Activated CD8-positive, alpha-beta T cell treated with anti-CD3 and anti-CD28 coated beads, Interleukin-2, amount 10 ng/mL, durations not matched to agents 7 days and 5 days (primary cell): ENCODE measurements at places on chromosomes 4 and X. TPM values are rescaled to one million over a fixed set of nuclear protein-coding genes. Genes with fewer than 3 reads are reported as not detected.
A peak's percentile ranks its signal among the peaks of the same experiment; 100 is the strongest.

ZNF185 gene
- 0.84 TPM for total RNA-seq

SASH3 gene
- 286 TPM for total RNA-seq

SLITRK2 gene
- total RNA-seq = not detected

MAGEA11 gene
- total RNA-seq = not detected

APLN gene
- total RNA-seq = 2.7 TPM

DNA sequence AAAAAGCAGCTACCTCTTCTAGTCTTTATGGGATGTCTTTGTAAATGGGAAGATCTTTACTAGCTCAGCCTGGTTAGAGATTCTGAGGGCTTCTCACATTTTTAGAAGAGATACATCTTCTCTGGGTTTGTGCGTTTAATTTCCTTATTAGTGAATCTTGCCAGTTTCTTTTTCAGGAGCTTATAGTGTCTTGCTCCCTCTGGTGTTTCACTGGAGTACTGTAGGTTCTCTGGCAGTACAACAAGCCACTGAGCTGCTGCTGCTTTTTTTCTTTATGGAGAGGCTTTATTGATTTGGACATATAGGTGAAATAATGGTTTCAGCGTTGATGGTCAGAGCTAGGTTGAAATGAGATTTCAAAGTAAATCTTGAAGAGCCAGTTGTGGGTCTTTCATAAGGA lies 82.9 kb downstream of the LAS1L start:
- DNase-seq = peak; percentile 36

DNA sequence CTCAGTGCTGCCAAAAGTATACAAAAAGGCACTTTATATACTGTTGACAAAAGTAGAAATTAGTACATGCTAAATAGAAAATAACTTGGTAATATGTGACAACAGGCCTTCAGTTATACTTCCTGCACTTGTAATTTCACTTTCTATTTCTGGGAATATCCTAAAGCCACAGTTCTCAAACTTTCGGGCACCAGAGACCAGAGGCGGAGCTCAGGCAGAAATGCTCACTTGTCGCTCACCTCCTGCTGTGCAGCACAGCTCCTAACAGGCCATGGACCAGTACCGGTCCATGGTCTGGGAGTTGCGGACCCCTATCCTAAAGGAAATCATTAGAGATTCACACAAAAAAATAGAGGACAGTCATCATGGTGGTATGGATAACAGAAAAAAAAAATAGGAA lies 25.7 kb downstream of the ACSL4 start:
- no peak for DNase-seq

DNA sequence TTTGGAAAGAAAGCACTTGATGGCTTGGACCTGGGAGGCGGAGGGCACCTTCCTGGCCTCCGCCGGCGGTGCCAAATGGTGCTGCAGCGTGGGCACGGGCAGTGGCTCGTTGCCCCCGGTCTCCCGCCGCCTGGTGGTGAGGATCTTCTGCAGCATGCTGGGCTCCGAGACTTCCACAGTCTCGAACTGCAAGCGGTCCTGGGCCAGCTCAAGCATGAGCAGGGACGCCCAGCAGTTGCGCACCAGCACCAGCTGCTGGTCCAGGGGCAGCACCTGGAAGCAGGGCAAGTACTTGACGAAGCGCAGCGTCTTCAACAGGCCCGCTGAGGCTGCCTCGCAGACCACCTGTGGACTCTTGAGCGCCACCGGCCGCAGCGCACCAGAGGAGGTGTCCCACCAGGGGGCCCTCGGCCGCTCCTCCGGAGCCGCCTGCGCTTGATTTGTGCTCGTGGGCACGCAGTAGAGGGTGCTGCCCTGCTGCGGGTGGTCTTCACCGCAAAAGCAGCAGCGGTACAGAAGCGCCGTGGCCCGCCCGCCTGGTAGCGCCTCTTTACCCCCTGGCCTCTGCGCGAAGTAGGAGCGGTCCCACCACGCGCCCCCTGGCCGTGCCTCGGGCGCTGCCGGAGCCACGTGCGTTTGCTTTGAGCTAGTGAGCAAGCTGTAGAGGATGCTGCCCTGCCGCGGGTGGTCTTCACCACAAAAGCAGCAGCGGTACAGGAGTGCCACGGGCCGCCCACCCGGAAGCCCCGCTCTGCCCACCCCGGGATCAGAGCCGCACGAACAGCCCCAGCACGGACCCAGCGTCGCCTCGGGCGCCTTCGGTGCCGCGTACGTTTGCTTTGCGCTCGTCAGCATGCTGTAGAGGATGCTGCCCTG lies 689 bp downstream of the NR0B1 start:
- DNase-seq = no peak

GRCh38 chr4:7041801-7042502 lies 1.2 kb upstream of the TADA2B start:
- DNase-seq = no peak

DNA sequence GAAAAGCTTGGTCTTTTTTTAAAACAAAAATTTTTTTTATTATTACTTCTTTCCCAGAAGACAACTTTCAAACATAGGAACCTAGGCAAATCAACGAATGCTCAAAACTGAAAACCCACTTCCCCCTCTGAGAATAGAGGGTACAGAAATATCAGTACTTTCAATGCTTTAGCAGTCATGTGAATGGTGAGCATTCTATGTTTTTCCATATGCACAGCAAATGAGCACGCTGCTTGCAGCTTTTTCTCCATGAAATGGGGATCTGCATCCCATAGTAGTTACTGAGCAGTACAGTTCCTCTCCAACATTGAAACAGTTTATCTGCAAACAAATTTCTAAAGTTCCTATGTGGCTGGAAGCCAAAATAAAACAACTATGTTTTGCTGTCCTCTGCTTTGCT lies 108.4 kb upstream of the BMP2K start:
- no peak for DNase-seq

GRCh38 chrX:109952050-109952449 lies 50.9 kb upstream of the TMEM164 start:
- no peak for DNase-seq

DNA sequence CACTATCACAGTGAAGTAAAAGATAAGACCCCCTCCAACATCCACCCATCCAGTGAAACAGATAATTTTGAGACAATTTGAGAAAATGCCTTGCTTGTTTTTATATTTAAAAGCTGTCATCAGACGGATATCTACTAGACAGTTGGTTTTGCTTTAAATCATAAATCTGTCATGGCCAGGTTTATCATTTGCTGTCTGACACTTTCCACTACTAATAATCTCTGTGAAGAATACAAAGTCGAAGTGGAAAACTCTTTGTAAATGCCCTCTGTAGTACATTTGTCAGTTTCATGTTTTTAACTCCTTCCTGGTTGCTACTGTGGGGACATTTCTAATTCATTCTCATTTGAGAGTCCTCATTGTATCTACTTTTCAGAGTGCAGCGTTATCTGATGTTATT lies 1606.2 kb upstream of the PCDH7 start:
- no peak for DNase-seq

DNA sequence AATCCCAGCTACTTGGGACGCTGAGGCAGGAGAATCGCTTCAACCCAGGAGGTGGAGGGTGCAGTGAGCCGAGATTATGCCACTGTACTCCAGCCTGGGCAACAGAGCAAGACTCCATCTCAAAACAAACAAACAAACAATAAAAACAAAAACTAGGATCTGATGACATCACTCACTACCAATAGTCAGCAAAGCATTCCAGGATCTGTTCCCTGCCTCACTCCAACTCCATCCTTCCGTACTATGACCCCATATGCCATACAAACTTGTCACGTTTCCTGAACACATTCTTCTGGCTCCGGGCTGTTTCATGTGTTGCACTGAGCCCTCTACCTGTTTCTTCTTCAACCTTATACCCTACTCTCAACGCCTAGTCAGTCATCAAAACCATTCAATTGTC lies 47.3 kb downstream of the RBM47 start:
- DNase-seq = no peak
